ENCODE measurements at places on chromosomes 2 and 18. TPM values are rescaled to one million over a fixed set of nuclear protein-coding genes. Genes with fewer than 3 reads are reported as not detected.
A peak's percentile ranks its signal among the peaks of the same experiment; 100 is the strongest.

Gene POMC
- 12.6 TPM for total RNA-seq

Gene B4GALT6
- 3.4 TPM for total RNA-seq

Gene ZBTB14
- 5.1 TPM for total RNA-seq

Gene RPIA
- 4.2 TPM for total RNA-seq

Gene GALNT13
- 2.2 TPM for total RNA-seq

Gene GPR39
- total RNA-seq: not detected

Gene DDX1
- total RNA-seq: 60.1 TPM

Gene ALPG
- total RNA-seq: not detected

Gene PARD6G
- 2.8 TPM for total RNA-seq

Gene FAM110C
- total RNA-seq: 12.4 TPM

Gene TMEM163
- 8.9 TPM for total RNA-seq

Gene RTP5
- total RNA-seq: not detected

DNA sequence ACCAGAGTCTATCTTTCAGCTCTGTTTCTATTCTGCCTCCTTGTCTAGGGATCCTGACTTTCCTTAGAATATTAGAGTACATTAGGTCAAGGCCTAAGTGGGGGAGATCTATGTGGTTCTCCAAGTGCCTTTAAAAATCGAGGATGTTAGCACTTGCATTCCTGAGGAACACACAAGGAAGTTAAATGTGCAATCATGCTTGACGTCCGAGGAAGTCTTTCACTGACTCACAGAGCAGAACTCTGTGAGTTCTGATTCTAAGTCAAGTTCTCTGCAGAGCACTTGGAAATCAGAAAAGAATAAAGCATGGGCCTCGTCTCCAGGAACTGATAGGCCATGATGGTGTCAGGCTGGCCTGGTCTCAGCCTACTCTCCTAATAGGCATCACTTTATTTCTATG, 17.2 kb downstream of the FHOD3 start:
- H3K36me3 ChIP-seq: no peaks in the 10 kb centered on the region
- peaks cover 29% of the 10 kb centered on the region for H3K4me1 ChIP-seq
- no peak overlapping the region for H3K27ac ChIP-seq

GRCh38 chr2:232309592-232309991, 69.0 kb upstream of the ALPP start:
- H3K27ac ChIP-seq: no peak overlapping the region
- no peaks in the 10 kb centered on the region for H3K4me1 ChIP-seq
- H3K27me3 ChIP-seq: no peaks in the 10 kb centered on the region
- no peak for DNase-seq
- H3K36me3 ChIP-seq: no peaks in the 10 kb centered on the region
- H3K4me3 ChIP-seq: no peak overlapping the region

- peaks cover 76% of the 10 kb centered on the region for H3K36me3 ChIP-seq
- H3K4me1 ChIP-seq: no peaks in the 10 kb centered on the region
- H3K27me3 ChIP-seq: no peaks in the 10 kb centered on the region
- no peak for DNase-seq
- no peak overlapping the region for H3K4me3 ChIP-seq
- no peak overlapping the region for H3K27ac ChIP-seq
Observed at GRCh38 chr2:232567721-232568120, 17.2 kb downstream of the EIF4E2 start.

DNA sequence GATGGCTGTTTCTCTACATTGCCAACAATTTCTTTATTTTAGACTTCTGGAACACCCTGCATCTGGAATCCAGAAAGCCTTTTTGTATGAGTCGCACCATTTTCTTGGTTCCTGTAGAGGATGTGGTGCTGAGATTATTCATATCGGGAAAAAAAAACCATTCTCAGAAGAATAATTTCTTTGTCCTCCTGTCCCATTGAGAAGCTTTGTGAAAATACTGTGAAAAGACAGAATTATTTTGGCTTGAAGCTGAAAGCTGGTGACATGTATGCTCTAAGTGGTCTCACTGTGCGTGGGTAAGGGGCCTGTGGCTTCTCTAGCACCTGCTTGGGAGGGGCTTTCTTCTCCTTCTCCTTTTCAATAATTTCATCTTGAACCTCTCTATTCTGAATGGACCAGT, 138.4 kb downstream of the FAM210A start:
- no peak overlapping the region for H3K27ac ChIP-seq
- H3K36me3 ChIP-seq: no peaks in the 10 kb centered on the region
- H3K27me3 ChIP-seq: no peaks in the 10 kb centered on the region
- DNase-seq: no peak
- H3K4me1 ChIP-seq: peaks cover 35% of the 10 kb centered on the region

GRCh38 chr18:78636260-78636659, 343.4 kb upstream of the SALL3 start:
- H3K4me1 ChIP-seq: no peaks in the 10 kb centered on the region
- no peak overlapping the region for H3K4me3 ChIP-seq
- DNase-seq: no peak
- no peaks in the 10 kb centered on the region for H3K27me3 ChIP-seq

- H3K27me3 ChIP-seq: no peaks in the 10 kb centered on the region
- peak overlapping the region; percentile 16 for H3K27ac ChIP-seq
- DNase-seq: no peak
- peaks cover 65% of the 10 kb centered on the region for H3K4me1 ChIP-seq
- H3K36me3 ChIP-seq: no peaks in the 10 kb centered on the region
- no peak overlapping the region for H3K4me3 ChIP-seq
Observed at GRCh38 chr2:30410217-30410616, 36.8 kb upstream of the LCLAT1 start.

GRCh38 chr2:120720746-120721375, 14.8 kb upstream of the GLI2 start:
- no peak for DNase-seq
- no peaks in the 10 kb centered on the region for H3K27me3 ChIP-seq
- H3K4me3 ChIP-seq: no peak overlapping the region

DNA sequence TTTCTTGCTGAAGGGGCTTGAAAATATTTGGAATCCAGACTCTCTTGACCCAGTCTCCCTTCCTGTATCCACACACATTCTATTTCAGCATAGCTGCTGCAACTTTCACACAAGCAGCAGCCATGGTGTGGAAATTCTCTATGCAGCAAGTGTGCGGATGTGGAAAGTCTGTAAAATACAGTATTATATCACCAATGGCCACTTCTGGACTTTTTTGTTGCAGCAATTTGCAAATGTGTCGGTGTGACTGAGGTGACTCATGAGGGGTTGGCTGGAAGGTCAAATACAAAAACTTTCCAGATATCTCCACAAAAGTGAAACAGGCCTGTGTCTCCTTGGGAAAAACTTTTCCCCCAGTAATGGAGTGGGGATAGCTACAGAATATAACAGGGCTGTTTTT, 299.3 kb upstream of the GYPC start:
- H3K4me1 ChIP-seq: no peaks in the 10 kb centered on the region
- H3K27ac ChIP-seq: no peak overlapping the region
- DNase-seq: no peak
- H3K36me3 ChIP-seq: no peaks in the 10 kb centered on the region
- no peaks in the 10 kb centered on the region for H3K27me3 ChIP-seq

DNA sequence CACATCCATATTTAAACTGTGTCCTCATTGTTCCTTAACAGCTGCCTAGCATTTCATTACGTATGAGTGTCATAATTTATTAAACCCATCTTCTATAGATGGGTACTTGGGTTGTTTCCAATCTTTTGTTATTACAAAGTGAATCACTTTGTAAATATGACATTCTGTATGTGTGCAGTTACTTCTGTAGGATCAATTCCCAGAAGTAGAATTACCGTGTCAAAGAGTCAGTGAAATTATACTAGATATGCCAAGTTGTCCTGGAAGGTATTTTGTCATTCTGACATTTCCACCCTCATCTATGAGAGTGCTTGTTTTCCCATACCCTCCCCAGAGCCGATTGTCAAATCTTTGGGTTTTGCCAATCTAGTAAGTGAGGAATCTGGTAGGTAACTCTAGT, 194.5 kb upstream of the APCDD1 start:
- H3K4me3 ChIP-seq: no peak overlapping the region
- H3K4me1 ChIP-seq: no peaks in the 10 kb centered on the region
- DNase-seq: no peak
- H3K27me3 ChIP-seq: no peaks in the 10 kb centered on the region

GRCh38 chr2:46657042-46657504, 177.7 kb downstream of the TMEM247 start:
- no peak overlapping the region for H3K4me3 ChIP-seq
- H3K36me3 ChIP-seq: no peaks in the 10 kb centered on the region
- no peak for DNase-seq

DNA sequence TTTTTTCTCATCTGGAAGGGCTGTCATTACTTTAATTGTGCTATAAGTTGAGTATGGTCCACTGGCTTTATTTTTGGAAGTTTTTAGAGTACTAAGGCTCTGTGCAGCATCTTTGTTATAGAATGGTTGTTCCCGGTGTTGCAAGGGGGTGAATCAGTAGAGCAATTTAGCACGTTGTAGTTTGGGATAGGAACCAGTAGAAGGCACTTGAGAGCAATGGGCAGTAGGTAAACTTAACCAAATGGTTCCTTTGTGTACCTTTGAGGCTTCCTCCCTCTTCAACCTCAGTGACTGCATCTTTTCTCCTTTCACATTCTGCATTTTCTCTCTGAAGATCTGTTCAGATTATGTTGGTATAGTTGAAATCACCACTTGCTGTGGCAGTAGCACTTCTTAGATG, 238.2 kb upstream of the SYT4 start:
- no peaks in the 10 kb centered on the region for H3K27me3 ChIP-seq
- DNase-seq: no peak
- H3K27ac ChIP-seq: no peak overlapping the region
- H3K36me3 ChIP-seq: no peaks in the 10 kb centered on the region
- H3K4me1 ChIP-seq: no peaks in the 10 kb centered on the region
- H3K4me3 ChIP-seq: no peak overlapping the region

GRCh38 chr2:83817511-83817910, 641.6 kb downstream of the SUCLG1 start:
- H3K27ac ChIP-seq: no peak overlapping the region
- H3K4me3 ChIP-seq: no peak overlapping the region
- no peak for DNase-seq

DNA sequence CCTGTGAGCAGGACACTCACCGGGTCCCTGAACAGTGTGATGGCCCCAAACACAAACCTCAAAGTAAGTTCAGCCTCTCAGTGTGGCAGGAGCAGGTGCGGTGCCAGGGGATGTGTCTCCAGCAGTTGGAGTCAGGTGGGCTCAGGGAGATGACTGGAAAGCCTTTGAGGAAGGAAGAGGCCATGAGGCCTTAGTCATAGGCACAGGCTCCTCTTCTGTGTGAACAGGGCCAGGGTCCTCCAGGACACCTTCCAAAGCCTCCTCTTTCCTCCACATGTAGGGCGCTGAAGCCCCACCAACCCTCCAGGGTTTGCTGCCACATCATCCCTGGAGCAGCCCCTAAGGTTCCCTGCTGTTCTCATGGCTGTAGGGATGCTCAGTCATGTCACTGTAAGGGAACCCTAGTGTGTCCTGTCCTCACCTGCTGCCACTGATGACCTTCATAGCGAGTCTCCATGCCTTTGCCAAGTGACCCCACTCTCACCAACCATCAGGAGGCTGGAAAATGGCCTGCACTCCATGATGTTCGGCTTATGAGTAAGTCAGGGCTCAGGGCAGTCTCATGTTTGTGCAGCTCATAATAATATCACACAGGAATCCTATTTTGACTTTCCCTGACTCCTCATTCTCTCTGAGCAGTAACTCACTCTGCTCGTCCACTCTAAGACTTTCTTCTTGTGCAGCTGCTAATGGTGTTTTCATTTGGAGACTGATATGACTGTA, 1152.9 kb downstream of the RPIA start:
- DNase-seq: no peak
- no peaks in the 10 kb centered on the region for H3K4me1 ChIP-seq
- no peaks in the 10 kb centered on the region for H3K36me3 ChIP-seq
- no peak overlapping the region for H3K4me3 ChIP-seq
- no peak overlapping the region for H3K27ac ChIP-seq

- no peaks in the 10 kb centered on the region for H3K36me3 ChIP-seq
- H3K4me1 ChIP-seq: peaks cover 24% of the 10 kb centered on the region
- H3K27me3 ChIP-seq: no peaks in the 10 kb centered on the region
- H3K27ac ChIP-seq: no peak overlapping the region
- no peak for DNase-seq
Observed at GRCh38 chr18:8707556-8708300, 2.4 kb downstream of the MTCL1 start.

- H3K36me3 ChIP-seq: no peaks in the 10 kb centered on the region
- H3K4me3 ChIP-seq: no peak overlapping the region
- no peaks in the 10 kb centered on the region for H3K27me3 ChIP-seq
- H3K27ac ChIP-seq: no peak overlapping the region
Observed at GRCh38 chr2:240205772-240206171, 65.3 kb upstream of the OTOS start.

GRCh38 chr2:26086779-26087178, 52.9 kb downstream of the RAB10 start:
- no peaks in the 10 kb centered on the region for H3K36me3 ChIP-seq
- H3K4me1 ChIP-seq: no peaks in the 10 kb centered on the region
- H3K27me3 ChIP-seq: no peaks in the 10 kb centered on the region
- no peak for DNase-seq
- H3K4me3 ChIP-seq: no peak overlapping the region

DNA sequence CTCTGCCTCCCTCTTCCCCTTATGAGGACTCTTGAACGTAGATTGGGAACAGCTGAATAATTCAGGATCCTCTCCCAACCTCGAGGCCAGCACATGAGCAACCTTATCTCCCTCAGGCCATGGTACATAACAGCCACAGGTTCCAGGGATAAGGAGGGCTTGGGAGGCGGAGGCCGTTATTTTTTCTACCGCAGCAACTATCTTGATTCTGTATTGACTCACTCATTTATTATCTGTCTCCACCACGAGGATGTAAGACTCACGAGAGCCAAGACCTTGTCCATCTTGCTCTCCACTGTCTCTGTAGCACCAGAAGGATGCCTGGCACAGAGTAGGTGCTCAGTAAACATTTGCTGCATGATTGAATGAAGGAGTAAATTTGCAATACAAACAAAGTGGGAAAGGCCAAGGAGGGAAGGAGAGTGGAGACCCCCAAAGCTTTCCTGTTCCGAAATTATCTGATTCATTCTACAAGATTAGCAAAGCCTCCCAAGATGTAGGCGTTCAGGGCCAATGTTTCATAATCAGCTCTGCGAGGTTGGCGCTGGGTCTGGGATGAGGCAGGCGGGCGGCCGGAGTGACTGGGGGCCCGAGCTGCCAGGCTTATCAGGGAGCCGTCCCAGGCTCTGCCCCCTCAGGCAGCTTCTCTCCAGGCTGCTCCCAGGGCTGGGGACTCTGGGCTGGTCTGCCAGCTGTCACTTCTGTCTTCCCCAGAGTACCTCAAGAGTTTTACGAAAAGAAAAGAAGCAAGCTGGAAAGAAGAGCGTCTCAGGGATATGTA, 31.6 kb downstream of the INPP5D start:
- H3K27me3 ChIP-seq: no peaks in the 10 kb centered on the region
- no peaks in the 10 kb centered on the region for H3K36me3 ChIP-seq
- H3K4me3 ChIP-seq: no peak overlapping the region
